ENCODE measurements at places on chromosomes 7 and 10.

DNA sequence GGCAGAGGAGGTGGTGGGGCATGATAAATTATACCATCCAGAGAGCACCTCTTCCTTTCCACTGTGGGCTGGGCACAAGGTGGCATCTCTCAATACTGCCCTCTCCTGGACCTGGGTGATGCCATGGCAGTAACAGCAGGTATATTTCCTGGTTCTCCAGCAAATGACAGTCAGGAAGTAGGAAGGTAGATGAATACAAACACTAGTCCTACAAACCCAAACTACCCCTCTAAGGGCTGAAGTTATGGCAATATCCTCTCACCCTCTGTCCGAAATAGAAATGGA is 1004.9 kb downstream of the KCNMA1 start:
- DNase-seq = no peak

- no peak for DNase-seq
These were observed 81.8 kb downstream of the COBL start for GRCh38 chr7:51234609-51235308.

- no peak for DNase-seq
These were observed 133.7 kb downstream of the FGFR2 start for GRCh38 chr10:121464517-121464916.

DNA sequence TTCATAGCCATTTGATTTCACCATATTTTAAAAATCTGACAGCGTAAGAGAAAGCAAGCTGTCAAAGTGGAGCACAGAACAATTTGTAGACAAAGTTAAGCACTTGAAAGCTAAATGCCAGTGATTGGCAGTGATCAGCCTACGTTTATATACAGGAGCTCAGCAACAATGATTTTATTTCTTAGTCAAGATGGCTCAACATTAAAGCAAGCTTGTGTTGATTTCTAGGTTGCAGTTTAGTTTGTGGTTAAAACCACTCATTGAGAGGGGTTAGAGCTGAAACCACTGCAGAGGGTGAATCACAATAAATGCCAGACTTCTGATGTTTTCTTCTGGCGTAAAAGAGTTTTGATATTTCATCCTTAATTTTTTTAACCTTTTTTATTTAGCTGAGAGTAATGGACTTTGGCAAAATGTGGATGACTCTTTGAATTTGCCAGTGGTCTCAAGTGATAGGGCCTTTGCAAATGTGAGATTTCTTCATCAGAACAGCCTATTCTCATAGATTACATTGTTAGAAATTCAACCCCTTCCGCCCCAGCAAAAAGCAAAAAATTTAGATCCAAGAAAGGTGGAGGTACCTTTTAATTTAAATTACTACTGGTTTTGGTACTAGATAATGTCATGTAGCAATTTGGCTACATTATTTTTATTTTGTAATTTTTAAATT is 73.8 kb downstream of the SHOC2 start:
- peak; percentile 86 for DNase-seq

- no peak for DNase-seq
These were observed 526.5 kb downstream of the PTPRN2 start for GRCh38 chr7:158061026-158061630.
